ENCODE measurements at places on chromosomes 5 and 9. TPM values are rescaled to one million over a fixed set of nuclear protein-coding genes. Genes with fewer than 3 reads are reported as not detected.

Gene TAF11L10
- polyA plus RNA-seq, result not detected

Gene HTR1A
- polyA plus RNA-seq, result not detected

Gene BOD1
- polyA plus RNA-seq, result 51.5 TPM

Gene PPP2R2B
- polyA plus RNA-seq, result 0.58 TPM

Gene OR1Q1
- 1.1 TPM for polyA plus RNA-seq

Gene SYK
- not detected for polyA plus RNA-seq

Gene C7
- 0.31 TPM for polyA plus RNA-seq

Gene SVEP1
- polyA plus RNA-seq, result 33.5 TPM

Gene SARDH
- 0.12 TPM for polyA plus RNA-seq

Gene TOPORS
- polyA plus RNA-seq, result 12.4 TPM

Gene CREBRF
- polyA plus RNA-seq, result 18.2 TPM

DNA sequence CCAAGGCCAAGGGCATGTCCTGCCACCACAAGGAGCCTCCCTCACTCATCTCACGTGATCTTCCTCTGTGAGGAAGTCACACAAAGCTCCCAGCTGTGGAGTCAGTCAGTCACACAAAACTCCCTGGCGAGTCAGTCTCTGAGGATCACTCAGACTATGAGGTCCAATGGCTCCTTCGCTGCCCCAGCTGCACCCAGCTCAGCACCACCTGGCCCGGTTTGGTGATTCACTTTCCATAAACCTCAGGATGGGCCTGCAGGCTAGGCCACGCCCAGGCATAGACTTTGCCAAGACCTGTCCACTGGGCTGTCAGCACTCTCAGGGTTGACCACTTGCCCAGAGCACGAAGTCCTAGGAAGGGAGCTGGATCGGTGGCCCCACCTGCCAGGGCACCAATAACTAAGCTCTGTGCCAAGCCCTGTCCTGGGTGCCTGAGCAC lies 233.8 kb downstream of the HSPA4 start:
- no peak for DNase-seq

DNA sequence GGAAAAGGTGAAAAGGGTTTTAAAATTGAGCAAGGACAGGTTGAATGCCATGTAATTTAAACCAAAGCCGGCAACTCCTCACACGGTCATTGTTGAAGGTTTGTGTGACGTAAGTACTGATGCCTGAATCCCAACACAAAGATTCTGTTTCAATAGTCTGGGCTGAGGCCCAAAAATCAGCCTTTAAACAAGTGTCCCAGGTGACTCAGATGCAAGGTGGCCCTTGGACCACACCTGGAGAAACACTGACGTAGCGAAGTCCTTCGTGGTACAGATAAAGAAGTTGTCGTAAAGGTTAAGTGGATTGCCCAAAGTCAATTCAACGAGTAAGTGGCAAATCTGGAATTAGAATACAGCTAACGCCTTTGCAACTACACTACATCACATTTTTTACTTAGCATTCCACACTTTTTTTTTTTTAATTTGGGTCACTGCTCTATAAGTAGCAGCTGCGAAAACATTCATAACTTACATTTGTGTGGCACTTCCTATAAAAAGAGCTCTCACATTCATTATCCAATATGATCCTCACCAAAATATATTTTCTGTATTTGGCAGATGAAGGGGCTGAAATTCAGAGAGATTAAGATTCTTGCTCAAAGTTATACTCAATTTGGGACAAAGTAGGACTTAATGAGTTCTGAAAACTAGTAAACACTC lies 111.3 kb downstream of the LPAR1 start:
- DNase-seq, result no peak

DNA sequence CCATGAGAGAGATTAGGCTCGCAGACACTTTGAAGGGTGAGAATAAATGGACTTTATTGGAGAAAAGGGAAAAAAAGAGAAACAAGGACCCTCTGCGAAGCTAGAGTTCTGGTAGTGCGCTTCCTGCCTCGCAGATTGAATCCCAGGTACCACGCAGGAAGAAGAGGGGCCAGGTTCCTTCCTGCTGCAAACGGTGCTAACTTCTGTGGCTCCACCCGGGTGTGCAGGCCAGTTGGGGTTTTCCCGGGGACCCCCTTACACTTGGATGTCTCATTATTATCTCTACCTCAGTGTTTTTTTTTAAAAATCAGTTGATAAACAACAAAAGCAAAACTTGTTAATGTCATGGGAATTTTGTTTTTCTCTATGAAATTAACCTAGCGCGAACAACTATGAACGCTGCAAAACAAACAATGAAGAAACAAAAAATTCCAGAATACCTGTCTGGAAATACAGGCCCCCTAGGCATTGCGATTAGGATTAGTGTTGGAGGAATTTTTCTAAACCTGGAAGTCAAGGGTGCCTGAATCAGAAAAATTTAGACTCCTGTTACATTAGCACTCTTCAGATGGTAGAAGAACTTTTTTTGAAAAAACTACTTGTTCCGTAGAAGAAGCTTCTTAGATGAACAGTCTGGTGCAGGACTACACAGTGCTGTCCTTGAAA lies 414.5 kb downstream of the MAN2A1 start:
- DNase-seq, result no peak

GRCh38 chr5:150561192-150561512 lies 53.2 kb downstream of the NDST1 start:
- no peak for DNase-seq

DNA sequence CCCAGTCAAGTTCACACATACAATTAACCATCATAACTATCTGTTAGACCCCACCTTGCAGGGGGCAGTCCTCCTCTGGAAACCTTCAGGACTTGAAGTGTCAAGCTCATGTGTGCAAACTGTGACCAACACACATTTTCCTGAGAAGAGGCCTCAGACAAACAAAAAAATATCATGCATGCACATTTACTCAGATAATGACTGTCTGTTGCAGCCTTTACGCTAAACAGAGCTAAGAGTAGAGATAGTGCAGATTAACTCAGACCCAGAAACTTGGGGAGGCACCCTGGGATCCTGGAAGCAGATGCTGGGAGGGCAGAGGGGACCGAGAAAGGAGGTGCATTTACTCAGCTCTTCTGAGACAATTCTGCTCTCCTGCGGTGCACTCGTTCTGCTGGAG lies 3.6 kb upstream of the S1PR3 start:
- DNase-seq, result no peak

GRCh38 chr5:153660919-153661318 lies 170.4 kb downstream of the GRIA1 start:
- no peak for DNase-seq

DNA sequence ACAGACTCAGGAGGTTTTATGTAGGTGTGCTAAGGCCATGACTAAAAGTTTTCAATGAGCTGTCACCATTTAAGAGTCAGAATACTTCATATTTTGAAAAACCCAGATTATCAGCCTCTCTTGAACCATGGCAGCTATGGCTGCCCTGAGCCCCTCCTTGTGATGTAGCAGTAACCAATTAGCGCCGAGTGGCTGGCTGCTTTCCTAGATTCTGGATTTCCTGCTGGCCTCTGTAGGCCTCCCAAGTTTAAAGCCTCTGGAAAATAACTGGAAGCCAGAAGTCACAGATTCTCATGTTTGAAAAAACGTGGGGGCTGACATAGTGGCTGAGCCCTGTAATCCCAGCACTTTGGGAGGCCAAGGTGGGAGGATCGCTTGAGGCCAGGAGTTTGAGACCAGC lies 25.5 kb downstream of the DAB2IP start:
- DNase-seq, result no peak

GRCh38 chr9:34010979-34011378 lies 37.7 kb downstream of the UBAP2 start:
- DNase-seq, result no peak

- DNase-seq, result no peak
Measured at GRCh38 chr9:103458826-103459225, 463.7 kb downstream of the CYLC2 start.

DNA sequence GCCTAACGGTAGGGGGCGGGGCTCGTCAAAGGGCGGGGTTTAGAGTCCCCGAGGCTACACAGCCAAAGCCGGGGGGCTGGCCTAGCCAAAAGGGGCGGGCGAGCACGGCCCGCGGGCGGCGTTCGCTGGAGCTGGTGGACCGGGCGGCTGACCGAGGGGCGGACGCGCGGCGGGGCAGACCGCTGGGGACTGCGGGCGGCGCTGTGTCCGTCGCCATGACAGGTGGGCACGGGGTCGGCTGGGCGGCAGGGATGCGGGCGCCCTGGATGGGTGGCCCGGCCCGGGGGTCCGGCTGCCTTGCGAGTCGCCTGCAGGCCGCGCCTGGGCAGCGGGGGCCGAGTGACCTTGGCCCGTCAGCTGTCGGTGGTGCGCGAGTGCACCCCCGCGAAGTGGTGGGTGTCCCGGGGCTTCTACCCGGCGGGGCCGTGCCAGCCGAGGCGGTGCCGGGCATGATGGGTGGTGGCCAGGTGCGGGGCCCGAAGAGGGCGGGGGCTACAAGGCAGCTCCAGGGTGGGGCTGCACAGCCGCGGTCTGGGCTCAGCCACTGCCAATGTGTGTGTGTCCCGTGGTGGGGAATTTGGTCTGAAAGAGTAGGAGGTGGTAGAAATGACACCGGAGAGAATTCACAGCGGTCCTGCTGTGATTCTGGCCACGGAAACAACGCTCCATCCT lies at the start of gene CARD19:
TSS of gene CARD19 (plus strand) at position 87 of the 672 bp plus-strand sequence. CDS start at position 216, 129 bp downstream.
- no peak for DNase-seq

DNA sequence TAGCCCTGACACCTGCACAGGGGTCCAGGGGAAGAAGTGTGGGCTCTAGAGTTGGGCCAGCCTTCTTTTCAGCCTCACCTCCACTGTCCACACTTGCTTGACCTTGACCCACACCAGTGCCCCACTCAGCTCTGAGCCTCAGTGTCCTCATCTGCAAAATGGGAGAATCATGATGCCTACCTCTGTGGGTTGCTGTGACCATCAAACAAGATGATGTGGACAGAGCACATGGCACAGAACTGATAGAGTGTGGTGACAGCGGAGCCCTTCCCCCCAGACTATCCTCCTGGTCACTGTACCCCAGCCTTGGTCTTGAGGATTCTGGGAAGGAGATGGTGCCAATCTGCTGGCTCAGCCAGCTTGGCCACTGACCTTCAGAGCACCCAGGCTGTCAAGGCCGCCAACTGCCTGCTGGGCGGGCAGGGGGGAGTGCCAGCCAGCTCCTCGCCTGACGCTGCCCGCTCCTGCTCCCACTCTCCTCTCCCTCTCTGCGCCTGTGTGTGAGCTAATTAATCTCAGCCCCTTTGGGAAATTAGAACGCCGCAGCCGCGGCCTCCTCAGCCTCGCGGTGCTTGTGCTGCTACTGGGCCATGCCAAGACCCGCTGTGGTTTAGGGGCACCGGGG lies 16.7 kb downstream of the CXXC5 start:
- DNase-seq, result no peak

DNA sequence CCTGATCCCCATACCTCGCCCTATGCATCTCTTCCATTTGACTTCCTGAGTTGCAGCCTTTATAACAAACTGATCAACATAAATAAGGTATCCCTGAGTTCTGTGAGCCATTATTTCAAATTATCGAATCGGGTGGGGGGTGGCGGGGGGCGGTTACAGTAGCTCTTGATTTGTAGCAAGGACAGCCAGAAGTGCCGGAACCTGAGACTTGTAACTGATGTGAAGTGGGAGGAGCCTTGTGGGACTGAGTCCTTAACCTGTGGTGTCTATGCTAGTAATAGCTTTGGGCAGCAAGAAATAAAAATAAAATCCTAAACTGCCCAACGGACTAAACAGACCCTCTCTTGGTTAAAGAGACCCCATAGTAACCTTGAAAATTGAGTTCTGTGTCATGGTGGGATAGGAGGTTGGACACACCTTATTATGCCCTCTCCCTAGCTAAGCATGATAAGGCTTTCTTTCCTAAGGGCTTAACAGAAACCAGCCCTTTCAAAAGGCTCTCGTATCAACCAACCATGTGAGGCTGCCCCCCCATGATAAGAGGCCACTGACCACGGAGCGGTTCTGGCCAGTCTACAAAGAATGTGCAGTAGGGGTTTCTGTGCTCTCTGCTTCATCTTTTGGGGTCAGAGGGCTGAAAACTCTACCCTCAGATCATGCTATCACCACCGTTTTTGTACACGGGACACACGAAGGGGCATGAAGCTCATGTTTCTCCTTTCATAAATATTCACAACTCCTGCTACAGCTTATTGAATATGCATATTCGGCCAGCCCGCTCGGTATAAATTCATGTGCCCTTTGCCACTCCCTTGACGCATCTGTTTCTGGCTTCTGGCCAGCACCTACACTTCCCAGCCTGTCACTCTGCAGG lies 39.5 kb upstream of the IQGAP2 start:
- DNase-seq, result no peak

GRCh38 chr9:135253305-135254004 lies 166.0 kb downstream of the OLFM1 start:
- DNase-seq, result no peak

GRCh38 chr9:16884373-16884772 lies 13.9 kb upstream of the BNC2 start:
- no peak for DNase-seq

- DNase-seq, result no peak
Measured at GRCh38 chr5:1648806-1649205, 125.0 kb upstream of the LPCAT1 start.

GRCh38 chr9:124363326-124364096 lies 51.7 kb downstream of the PSMB7 start:
- no peak for DNase-seq

GRCh38 chr9:126773004-126773607 lies 31.7 kb upstream of the ZBTB43 start:
- no peak for DNase-seq

Measured in BJ (cell line).